ENCODE measurements at places on chromosomes 1 and 21. TPM values are rescaled to one million over a fixed set of nuclear protein-coding genes. Genes with fewer than 3 reads are reported as not detected.

Gene EDARADD
- total RNA-seq = 13.5 TPM

Gene TNFRSF14
- 0.75 TPM for total RNA-seq

Gene CFAP107
- total RNA-seq = 2.8 TPM

Gene ACOT11
- 2.2 TPM for total RNA-seq

Gene FAM78B
- 3.1 TPM for total RNA-seq

Gene MRPL37
- total RNA-seq = 62.2 TPM

Gene GPR37L1
- 0.04 TPM for total RNA-seq

Gene SPOCD1
- 0.91 TPM for total RNA-seq

Gene LRRC8B
- total RNA-seq = 22.2 TPM

Gene TMEM82
- 1.4 TPM for total RNA-seq

Gene OR6K3
- total RNA-seq = not detected

Gene NR1I3
- total RNA-seq = not detected
